AG08396 (cell line): ENCODE measurements at places on chromosomes 6 and 20.

DNA sequence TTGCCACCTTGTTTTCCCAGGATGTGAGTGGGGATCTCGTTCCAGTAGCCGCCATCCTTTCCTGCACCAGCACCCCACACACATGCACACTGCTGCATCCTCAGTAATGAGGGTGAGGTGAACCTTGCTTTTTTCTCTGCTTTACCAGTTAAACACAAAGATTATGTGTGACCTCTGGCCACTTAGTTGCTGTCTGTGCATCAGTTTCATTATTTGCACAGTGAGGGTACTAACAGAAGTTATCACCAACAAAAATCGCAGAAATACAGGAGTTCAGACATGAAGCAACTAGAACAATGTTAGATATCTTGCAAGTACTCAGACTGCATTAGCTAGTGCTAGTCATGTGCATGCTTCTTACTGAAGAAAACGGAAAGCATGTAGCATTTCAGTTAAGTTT lies 17.4 kb upstream of the DACT2 start:
- no peak for DNase-seq

DNA sequence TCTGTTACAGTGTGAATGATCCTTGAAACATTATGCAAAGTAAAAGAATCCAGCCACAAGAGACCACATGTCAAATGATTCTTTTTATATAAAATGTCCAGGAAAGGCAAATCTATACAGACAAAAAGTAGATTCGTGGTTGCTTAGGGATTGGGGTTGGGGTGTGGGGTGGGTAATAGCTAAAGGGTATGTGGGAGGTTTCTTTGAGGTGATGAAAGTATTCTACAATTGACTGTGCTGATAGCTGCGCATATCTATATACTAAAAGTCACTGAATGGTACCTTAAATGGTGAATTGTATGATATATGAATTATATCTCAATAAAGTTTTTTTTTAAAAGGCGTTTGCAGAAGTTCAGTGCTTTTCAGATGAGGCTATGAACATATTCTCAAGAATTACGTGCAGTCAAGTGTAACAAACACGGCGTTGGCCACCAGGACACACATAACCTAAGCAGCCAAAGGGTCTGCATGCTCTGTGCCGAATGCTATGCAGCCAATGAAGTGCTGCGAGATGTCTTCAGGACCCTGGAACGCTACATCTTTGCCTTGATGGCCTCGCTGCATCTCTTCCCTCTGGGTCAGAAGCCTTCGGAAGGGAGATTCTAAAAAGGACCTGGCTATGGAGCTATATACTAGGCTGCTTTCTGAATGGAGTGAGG lies 96.9 kb downstream of the SCML4 start:
- DNase-seq = no peak

DNA sequence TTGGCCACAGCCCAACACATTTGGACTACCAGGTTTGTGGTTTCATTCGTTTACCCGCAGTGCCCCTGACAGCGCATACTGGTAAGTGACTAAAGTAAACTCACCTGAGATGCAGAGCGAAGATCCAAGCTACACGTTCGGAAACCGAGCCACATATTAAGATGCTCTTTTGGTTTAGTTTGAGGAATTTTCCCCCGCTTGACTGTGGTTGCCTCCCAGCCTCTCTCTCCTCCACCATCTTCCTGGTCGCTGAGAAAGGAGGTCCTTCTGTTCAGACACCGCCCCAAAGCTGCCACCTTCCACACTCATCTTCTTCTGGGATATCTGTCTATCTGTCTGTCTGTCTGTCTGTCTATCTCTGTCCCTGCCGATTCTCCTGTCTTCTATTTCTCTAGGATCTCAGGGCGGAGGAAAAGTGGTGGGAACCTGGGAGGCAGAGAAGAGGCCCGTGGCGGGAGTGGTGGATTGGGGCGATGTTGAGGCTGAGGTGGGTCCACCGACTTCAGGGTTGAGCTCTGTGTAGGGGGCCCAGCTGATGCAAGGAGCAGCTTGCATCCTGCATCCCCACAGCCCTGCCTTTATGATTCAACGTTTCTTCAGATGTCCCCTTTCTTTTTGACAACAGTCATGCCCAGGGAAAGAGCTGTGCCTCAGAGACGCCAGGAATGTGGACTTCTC lies 196.9 kb upstream of the ZNF184 start:
- no peak for DNase-seq

DNA sequence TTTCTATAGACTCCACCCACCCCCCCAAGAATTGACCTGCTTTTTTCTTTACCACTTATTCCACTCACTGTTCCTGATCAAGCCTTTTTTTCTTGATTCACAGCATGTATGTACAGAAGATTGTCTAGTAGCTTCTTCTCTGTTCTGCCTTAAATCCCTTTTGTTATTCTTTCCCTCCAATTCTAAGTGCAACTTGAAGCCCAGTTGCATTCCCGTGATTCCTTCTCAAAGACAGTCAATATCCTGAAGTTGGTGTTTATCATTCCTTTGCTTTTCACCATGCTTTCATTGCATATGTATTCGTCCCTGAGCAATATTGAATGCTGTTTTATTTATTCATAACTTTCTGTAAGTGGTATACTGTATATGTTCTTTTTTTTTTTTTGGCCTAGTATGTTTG lies 21.0 kb downstream of the XRN2 start:
- no peak for DNase-seq

- no peak for DNase-seq
Observed at GRCh38 chr6:109059153-109059552, 35.5 kb downstream of the SESN1 start.

GRCh38 chr6:150632785-150633485 lies 33.2 kb downstream of the PLEKHG1 start:
- no peak for DNase-seq

GRCh38 chr6:167150941-167151549 lies 6.7 kb downstream of the GPR31 start:
- DNase-seq = no peak

GRCh38 chr20:63707558-63708300 lies at the start of the genes ARFRP1 and ZGPAT:
ARFRP1 (minus strand) TSS chr20:63707976; CDS start chr20:63707091, 885 bp downstream.
ZGPAT (plus strand) TSS chr20:63708039; CDS start chr20:63708581, 542 bp downstream.
- DNase-seq = peak; percentile 94

- peak; percentile 67 for DNase-seq
Observed at GRCh38 chr6:138590796-138591709, 91.8 kb upstream of the NHSL1 start.

- no peak for DNase-seq
Observed at GRCh38 chr6:45495429-45496084, 117.8 kb upstream of the SUPT3H start.

DNA sequence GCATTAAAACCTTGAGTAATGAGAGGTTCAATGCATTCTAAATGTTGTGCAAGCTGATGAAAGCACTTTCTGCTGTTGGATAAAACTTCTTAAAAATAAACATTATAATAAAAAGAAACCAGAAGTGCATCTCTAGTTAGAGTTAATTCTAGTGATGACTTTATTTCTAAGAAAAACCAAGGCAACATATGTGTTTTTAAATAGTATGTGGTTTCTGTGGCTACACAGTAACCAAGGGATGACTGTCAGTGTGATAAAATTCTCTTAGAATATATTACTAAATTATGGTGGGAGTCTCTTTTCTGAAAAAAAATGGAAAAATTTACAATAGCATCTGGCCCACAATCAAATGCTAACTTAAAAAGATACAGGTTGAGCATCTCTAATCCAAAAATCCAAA lies 117.0 kb downstream of the ME1 start:
- no peak for DNase-seq

GRCh38 chr6:110560239-110561007 lies 84.0 kb upstream of the SLC22A16 start:
- DNase-seq = no peak

DNA sequence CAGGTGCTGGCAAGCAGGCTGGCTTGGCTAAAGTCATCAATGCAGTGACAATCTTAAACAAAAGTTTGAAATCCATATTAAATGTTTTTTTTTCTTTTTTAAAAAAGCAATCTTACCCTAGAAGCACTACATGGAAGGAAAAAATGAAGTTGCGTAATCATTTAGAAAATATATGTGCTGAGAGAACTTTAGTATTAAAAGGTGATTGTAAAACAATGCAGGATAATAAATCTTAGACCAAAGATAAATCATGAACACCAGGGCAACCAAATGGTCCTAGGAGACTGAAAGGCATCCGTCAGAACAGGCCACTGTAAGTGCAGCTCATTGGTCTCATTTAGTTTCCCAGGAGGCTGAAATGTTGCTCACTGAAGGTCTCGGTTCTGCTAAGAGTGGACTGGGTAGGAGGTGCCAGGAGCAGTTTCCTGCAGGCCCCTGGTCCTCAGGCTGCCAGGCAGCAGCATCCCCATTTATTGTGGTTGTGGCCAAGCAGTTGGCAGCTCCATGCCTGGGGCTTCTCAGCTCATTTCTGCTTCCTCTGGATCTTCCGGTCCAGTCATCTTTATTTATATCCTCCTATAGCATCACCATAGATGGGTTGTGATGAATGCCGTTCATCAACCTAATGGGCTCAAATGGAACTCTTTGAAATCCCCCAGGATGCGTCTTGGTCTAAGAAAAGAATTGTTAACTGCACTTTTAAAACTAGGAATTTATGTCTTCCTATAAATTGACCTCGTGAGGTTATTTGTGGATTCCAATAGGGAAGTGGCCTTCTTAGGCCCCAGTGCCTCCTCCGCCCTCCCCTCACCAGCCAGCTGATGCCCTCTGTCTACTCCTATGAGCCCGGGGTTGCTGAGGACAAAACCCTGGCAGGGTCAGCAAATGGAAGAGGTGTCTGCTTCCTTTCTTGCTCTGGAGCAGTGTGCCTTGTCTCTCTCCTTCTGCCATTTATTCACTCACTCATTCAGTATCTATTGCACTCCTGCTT lies 269.0 kb downstream of the UST start:
- DNase-seq = no peak

DNA sequence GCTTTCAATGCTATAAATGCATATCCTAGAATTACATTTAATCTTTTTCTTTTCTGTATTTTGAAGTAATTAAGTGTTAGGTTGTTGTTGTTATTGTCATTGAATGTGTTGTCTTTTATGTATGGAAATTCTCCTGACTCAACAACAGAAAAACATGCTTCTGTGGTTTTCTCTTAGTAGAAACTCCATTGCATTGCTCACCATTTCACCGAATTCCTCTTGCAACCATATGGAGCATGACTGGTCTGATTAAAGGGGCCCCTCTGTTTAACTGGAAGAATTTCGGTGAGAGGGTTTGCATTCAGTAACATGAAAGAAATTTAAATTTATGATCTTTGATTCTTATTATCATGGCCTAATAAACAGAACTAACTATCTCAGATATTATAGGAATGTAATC lies 454.3 kb upstream of the JARID2 start:
- DNase-seq = no peak

GRCh38 chr6:159606786-159607185 lies 86.3 kb downstream of the SOD2 start:
- no peak for DNase-seq

DNA sequence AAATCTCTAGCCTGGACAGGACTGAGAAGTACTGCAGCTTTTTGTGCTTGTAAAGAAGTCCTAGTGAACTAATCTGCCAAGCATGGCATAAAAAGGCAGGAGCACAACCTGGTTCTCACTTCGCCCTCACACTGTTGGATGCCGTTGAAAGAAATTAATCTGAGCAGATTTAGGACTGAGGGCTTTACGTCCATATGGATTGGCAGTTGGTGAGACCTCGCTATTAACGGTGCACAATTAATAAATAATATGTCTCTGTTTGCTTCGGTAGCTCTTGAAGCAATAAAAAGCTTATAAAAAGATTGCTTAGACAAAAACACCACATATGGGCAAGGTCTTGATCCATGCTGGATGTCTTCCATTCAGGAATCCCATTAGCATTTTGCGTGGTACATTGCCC lies 185.6 kb upstream of the EPHA7 start:
- DNase-seq = no peak

GRCh38 chr6:37551867-37552266 lies 52.2 kb upstream of the CCDC167 start:
- DNase-seq = no peak

DNA sequence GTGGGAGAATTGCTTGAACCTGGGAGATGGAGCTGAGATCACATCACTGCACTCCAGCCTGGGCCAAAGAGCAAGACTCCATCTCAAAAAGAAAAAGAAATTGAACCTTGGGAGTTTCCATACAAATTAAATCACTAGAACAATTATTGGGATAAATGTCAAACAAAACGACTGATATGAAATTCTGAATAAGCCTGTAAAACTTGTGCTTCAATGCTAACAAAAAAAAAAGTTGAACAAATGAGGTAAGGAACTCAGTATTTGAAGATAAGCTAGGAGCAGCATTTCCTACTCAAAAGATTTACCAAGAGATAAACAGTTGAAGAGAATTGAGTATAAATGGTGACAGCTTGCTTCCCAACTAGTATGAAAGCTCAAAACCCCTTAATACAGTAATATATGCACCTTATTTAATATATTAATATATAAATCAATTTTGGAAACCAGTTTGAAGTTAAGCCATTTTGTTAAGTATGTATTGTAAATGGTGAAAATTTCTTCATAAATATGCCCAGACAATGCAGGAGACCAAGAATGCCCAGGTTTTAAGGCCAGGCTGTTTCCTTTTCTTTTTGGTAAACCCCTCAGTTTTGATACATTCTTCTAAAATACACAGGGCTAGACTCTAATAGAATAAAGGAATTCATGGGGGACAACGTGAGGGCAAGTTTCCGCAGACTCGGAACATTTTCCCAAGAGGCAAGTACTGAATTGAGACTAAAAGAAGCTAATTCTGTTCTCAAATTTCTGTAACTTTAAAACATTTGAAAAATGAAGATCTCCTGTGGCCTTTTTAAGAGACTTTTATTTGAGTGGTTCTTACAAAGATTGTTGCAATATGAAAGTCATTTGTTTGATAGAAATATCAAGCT lies 3.9 kb downstream of the ROMO1 start:
- DNase-seq = no peak

DNA sequence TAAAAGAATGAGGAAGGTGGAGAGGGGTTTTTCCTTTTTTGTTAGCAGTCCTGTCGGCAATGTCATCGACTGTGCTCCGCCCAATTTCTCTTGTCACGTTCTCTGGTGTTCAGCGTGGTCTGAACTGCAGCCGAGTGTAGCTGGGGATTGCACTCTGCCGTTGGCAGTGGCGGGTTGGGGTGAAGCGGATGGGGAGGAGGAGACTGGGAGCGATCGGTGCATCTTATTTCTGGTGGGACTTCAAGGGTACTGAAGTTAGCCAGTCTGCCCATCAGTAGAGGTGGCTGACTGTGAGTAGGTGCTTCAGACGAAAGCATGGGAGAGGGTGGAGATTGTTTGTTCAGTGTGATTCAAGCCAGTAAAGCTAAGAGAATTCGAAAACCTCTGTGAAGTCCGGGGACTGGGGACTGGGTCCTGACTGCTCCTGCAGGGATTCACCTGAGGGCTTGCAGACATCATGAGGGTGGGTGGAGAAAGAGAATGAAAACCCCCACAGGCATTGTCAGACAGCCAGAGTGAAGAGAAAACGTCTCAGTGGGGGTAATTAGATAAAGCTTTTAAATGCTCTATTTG lies 5.1 kb downstream of the RREB1 start:
- DNase-seq = no peak

- DNase-seq = no peak
Observed at GRCh38 chr20:43821795-43822194, 92.9 kb upstream of the TOX2 start.

GRCh38 chr6:13453771-13454251 lies 33.6 kb downstream of the GFOD1 start:
- DNase-seq = no peak

GRCh38 chr6:4174042-4174441 lies 38.7 kb upstream of the ECI2 start:
- no peak for DNase-seq
